ENCODE measurements at places on chromosomes 16 and 17. TPM values are rescaled to one million over a fixed set of nuclear protein-coding genes. Genes with fewer than 3 reads are reported as not detected.

LRRC36 gene
- total RNA-seq, result 1.4 TPM

TBC1D3C gene
- total RNA-seq, result not detected

TEFM gene
- 15.3 TPM for total RNA-seq

OR4D2 gene
- total RNA-seq, result not detected

PPP1R27 gene
- not detected for total RNA-seq

CHST4 gene
- not detected for total RNA-seq

SMIM36 gene
- not detected for total RNA-seq

SUZ12 gene
- 19.0 TPM for total RNA-seq

TNFAIP1 gene
- total RNA-seq, result 102 TPM

CCL7 gene
- not detected for total RNA-seq

KRT31 gene
- not detected for total RNA-seq

OR2C1 gene
- total RNA-seq, result not detected

PPY gene
- total RNA-seq, result not detected

CACNG3 gene
- total RNA-seq, result not detected

MILR1 gene
- 6.0 TPM for total RNA-seq

GLIS2 gene
- 5.9 TPM for total RNA-seq

SNAI3 gene
- 0.12 TPM for total RNA-seq

TMEM235 gene
- total RNA-seq, result not detected

TBC1D3G gene
- not detected for total RNA-seq

PSMB10 gene
- total RNA-seq, result 77.1 TPM

FNDC8 gene
- not detected for total RNA-seq

BEAN1 gene
- total RNA-seq, result 3.1 TPM

DHRS11 gene
- total RNA-seq, result 11.0 TPM

WDR81 gene
- total RNA-seq, result 30.0 TPM

CLDN9 gene
- not detected for total RNA-seq

SMTNL2 gene
- total RNA-seq, result not detected

TMEM186 gene
- 6.1 TPM for total RNA-seq

WNT9B gene
- not detected for total RNA-seq

SMIM5 gene
- total RNA-seq, result not detected

ACOX1 gene
- total RNA-seq, result 45.0 TPM

COQ9 gene
- total RNA-seq, result 27.8 TPM

DNAAF8 gene
- total RNA-seq, result 0.68 TPM

Data from glomerular endothelial cell (primary cell).